HuH-7.5 (cell line): ENCODE measurements at places on chromosomes 2 and 18.

DNA sequence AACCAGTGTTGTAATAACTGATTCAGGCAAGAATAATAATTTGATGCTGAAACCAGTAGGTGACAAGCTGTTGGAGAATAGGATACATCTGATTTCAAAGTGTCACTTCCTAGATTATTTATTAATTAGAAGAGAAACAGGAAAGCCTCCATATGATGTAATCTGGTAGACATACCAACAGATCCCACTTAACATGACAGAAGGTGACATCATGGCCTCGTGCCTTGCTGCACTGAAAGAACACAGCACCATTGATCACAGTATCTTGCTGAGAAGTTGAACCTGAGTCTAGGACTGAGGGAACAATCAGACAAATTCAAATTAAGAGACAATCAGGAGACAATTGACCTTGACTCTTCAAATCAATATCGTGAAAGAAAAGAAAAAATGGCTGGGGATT is 131.6 kb upstream of the DLGAP1 start:
- no peak for DNase-seq

GRCh38 chr18:51212606-51213005 is 15.1 kb upstream of the MEX3C start:
- DNase-seq, result no peak

GRCh38 chr2:77513191-77513590 is 9.0 kb downstream of the LRRTM4 start:
- no peak for DNase-seq

GRCh38 chr2:5834501-5834900 is 142.3 kb downstream of the SOX11 start:
- DNase-seq, result no peak

DNA sequence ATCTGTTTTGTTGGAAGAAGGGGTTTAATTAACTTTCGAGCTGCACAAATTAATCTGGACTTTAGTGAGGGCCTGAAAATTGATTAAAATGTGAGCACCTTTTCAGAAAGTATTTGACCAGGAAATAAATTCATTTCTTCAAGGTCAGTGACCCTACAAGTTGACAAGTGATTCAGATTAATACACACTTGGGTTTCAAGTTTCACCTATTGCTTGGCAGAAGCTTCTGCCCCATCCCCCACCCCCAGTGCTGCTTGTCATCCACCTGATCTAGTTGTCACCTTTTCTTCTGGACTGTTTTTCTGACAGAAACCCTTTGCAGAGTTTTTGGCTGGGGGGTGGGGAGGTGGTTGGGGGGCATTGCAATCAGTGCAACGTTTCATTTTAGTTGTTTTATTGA is 46.2 kb downstream of the RPRM start:
- DNase-seq, result no peak
